Right ventricle myocardium superior (tissue), 1 donor: ENCODE measurements at places on chromosomes 3 and 15. TPM values are rescaled to one million over a fixed set of nuclear protein-coding genes. Genes with fewer than 3 reads are reported as not detected.

HYAL1 gene
- 66.5 TPM for total RNA-seq

AP2M1 gene
- 253 TPM for total RNA-seq

RHOV gene
- total RNA-seq: not detected

CCR3 gene
- total RNA-seq: not detected

PLCB2 gene
- 7.7 TPM for total RNA-seq

TLE3 gene
- total RNA-seq: 13.4 TPM

CIB2 gene
- total RNA-seq: 21.9 TPM

ZBTB47 gene
- total RNA-seq: 82.3 TPM

GRCh38 chr3:52532517-52532837 is 1.2 kb downstream of the NT5DC2 start:
- no peak for DNase-seq

DNA sequence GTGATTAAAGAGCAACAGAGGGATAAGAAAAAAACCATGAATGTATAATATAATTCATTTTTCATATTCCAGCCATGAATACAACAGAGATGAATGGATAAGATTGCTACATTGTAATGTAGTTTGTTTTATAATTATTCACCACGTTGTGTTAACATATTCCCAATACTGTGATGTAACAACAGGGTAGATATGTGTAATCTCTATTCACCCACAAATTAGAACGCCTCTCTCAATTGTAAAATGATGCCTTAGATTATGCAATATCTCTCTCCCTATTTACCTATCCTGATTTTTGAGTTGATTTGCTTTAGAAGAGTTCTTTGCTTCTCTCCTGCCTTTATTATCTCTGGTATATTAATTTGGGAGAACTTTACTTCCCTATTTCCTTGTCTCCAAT is 193.6 kb downstream of the AGBL1 start:
- DNase-seq: no peak

GRCh38 chr3:18245721-18246120 is 179.4 kb downstream of the SATB1 start:
- DNase-seq: no peak

GRCh38 chr15:100061944-100062343 is 279.8 kb downstream of the ADAMTS17 start:
- DNase-seq: no peak

GRCh38 chr3:99023590-99024192 is 122.2 kb upstream of the DCBLD2 start:
- DNase-seq: no peak

GRCh38 chr3:183844606-183845005 is 19.2 kb upstream of the MAP6D1 start:
- DNase-seq: no peak

- no peak for DNase-seq
Measured at GRCh38 chr3:20458994-20459716, 273.1 kb upstream of the SGO1 start.

- DNase-seq: no peak
Measured at GRCh38 chr15:94470492-94470891, 239.1 kb downstream of the MCTP2 start.

- no peak for DNase-seq
Measured at GRCh38 chr3:10177737-10178136, 13.0 kb downstream of the IRAK2 start.

GRCh38 chr15:85035980-85036379 is 54.3 kb downstream of the PDE8A start:
- no peak for DNase-seq

DNA sequence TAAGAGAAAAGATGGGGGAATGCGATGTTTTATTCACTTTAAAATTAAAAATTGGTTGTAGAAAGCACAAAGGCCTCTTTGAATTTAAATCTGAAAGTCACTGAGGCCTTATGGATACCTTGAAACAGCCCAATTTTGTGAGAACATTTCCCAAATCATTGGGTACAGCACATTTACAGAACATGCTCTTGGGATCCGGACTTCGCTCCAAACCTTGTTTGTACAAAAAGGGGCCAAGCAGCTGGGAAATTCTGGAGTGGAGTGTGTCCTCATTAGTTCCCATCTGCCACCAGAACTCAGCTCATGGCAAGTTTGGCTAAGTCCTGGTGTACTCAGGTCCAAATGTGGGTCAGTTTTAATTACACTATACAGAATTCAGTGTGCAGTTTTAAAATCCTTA is 254.2 kb downstream of the ZBTB20 start:
- DNase-seq: no peak

GRCh38 chr3:120111898-120112297 is 17.7 kb upstream of the GSK3B start:
- DNase-seq: no peak

GRCh38 chr3:158111861-158112260 is 2.0 kb downstream of the RSRC1 start:
- DNase-seq: no peak

GRCh38 chr3:184235381-184236032 is 6.1 kb downstream of the VWA5B2 start:
- DNase-seq: no peak

DNA sequence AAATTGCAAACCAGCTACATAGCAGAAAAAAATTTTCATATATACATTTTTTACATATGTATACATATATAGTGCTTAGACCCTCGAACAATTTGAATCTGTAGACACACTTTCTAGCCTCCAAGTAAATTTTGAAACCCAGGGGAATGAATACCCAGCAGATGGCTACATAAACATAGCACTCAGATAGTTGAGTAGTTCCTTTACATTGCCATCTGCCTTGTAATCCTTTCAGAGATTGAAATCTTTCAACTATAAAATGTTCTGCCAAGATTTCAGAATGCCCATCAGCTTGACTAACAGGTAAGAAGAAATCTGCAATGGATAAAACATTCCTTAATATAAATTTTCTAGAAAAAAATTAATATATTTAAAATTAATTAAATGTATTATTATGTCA is 1333.5 kb upstream of the CADM2 start:
- no peak for DNase-seq

DNA sequence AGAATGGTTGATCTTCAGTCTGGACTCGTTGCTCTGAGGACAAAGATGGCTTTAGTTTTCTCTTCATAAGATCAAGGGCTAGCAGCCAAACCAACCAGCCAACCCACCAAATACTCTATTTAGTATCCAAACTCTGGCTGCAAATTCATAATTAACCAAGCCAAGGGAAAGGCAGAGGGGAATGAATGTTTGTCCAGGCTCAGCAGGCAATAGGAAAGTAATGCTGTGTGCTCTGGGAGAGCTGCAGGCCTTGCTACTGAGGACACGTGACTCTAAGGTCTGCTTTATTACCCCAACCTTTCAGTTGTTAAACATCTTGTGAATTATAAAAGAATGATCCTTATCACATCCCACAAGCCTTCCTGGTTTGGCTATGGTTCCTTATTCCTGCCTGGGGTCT is 52.3 kb upstream of the GALNT15 start:
- no peak for DNase-seq

GRCh38 chr3:149224736-149225594 is 3.3 kb upstream of the CP start:
- DNase-seq: no peak

- DNase-seq: no peak
Measured at GRCh38 chr15:71223516-71223915, 108.2 kb downstream of the THSD4 start.

DNA sequence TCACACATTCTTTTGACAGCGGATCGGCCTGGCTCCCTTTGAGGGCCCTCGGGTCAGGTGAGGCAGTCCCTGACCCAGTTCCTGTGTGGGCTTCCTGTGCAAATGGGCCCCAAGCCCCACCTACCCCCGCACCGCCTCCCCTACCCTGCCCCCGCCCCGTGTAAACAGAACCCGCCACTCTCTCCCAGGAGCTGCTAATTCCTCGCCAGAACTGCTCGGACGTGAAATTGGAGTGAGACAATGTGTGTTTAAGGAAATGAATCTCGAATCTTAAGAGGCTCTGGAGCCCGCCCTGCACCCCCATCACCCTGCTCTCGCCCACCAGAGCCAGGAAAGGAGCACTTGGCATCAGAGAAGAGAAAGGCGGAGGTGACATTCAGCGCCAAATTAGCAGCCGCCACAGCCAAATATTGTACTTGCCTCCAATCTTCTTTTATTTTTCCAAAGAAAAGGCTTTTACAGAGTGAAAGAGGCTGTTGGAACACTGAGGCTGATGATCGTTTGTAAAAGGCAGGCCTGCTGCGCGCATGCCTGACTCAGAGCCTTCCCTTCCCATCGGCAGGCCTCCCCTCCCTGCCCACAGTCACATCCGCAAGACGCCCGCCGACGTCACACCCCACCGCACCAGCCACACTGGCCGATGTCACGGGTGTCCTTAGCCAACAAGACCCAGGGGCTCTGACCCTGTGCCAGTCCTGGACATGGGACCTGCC is 53.1 kb downstream of the CACNA2D2 start:
- DNase-seq: peak; percentile 79

DNA sequence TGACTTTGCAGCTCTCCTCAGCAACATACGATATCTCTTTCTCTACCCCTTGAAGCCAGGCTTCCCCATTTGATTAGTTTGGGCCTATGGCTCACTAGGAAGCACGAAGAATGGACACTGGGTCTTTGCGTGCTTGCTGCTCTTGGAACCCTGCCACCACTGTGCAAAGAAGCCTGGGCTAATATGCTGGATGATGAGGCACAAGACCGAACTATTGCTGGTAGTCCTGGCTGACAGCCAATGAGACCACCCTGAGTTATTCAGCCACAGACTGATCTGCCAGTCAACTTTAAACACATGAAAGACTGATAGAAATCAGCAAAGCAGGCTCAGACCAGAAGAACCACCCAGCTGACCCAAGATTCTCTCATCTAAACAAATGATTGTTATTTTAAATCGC is 250.3 kb downstream of the CBLB start:
- DNase-seq: no peak

- no peak for DNase-seq
Measured at GRCh38 chr3:158789592-158789991, 12.3 kb upstream of the MFSD1 start.

- DNase-seq: no peak
Measured at GRCh38 chr15:25095179-25095578, 140.4 kb downstream of the SNRPN start.
